ENCODE measurements at places on chromosomes 13 and 19.

DNA sequence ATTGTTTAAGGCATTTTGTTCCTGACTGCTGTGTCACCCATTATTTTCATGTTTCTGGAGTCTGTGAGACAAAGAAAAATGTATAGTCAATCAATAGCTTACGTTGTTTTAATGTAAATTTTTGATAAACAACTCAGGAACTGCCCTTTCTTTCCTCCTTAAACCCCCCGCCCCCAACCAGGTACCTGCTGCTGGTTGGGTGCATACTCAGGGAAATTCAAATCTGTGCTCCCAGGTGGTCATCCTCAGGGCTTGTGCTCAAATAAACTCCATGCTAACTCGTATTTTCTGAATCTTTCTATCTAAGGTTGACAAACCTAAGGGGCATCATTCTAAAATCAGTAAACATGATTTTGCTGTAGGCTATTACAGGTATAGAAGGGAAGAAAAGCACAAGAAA lies 4.1 kb upstream of the CDC16 start:
- DNase-seq: no peak

DNA sequence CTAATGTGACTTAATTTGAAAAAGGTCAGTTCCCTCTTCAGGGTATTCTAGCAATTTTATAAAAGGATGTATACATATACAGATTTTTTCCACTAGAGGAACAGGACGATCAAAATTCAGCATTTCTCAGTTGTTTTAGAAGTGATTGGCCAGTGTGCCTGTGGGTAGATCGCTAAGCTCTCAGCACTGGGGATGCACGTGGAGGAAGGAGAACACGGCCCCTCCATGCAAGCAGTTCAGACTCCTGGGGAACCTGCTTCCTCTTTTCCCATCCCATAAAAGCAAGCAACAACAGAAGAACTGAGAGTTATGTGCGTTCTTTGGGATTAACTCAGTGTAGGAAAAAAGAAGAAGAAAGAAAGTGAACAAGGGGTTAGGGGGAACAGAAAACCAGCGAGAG lies 328.8 kb downstream of the FOXO1 start:
- no peak for DNase-seq

- no peak for DNase-seq
Measured at GRCh38 chr13:79404985-79405384, 1.1 kb downstream of the RBM26 start.

DNA sequence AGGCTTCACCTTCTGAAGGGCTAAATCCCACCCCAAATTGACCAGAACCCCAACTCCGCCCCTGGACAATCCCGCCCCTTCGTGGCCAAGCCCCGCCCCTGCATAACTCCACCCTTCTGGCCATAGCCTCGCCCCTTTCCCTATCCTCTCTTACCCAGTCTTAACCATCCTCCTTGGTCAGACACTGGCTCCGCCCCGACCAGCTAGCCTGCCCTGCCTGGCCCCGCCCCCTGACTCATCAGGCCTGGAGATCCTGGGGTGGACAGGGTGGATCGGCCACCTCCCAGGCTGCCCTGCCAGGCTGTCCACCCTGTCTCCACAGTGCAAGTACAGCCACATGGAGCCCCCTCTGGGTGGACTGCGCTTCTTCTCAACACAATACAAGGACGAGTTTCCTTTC lies 8.0 kb upstream of the ZNF358 start:
- no peak for DNase-seq

- no peak for DNase-seq
Measured at GRCh38 chr13:94053986-94054593, 425.4 kb downstream of the DCT start.

- DNase-seq: no peak
Measured at GRCh38 chr13:36914648-36915047, 5.4 kb downstream of the SMAD9 start.

- DNase-seq: no peak
Measured at GRCh38 chr19:54493967-54494585, 8.6 kb upstream of the LAIR2 start.

- DNase-seq: no peak
Measured at GRCh38 chr13:46210362-46211083, 1.2 kb upstream of the LRRC63 start.

DNA sequence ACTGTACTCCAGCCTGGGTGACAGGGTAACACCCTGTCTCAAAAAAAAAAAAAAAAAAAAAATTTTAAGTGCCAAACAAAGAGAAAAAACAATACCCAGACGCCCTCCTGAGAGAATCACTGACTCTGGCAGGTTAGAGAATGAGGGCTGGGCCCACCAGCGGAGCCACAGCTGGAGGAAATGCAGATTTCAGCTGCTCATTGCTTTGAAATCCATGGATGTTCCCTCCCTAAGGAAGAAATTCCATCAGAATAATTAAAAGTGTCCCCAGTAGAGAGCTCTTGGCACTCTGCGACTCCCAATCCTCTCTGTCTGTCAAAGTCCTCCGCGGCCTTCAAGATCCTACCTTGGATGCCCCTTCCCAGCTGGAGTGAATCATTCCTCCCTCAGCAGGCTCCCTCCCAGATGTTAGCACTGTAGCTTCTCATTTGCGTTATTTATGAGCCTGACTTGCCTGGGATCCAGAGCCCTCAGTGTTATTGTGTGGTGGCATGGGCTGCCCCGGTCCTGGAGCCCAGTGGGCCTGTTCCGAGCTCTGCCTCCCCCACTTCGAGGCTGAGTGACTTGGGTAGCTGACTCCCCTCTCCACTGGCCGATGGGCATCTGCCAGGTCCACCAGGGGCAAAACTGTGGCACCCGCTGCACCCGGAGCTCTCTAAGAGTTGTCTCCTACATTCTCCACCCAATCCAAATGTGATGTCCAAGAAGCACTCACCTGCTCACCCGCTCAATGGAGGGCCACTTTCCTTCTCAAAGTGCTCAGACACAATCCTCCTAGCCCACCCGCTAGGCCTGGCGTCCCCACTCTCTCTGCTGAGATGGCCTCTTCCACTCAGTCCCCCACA lies 47.0 kb downstream of the SERP2 start:
- no peak for DNase-seq

- DNase-seq: no peak
Measured at GRCh38 chr19:4962085-4962619, 6.8 kb upstream of the KDM4B start.

GRCh38 chr13:99665711-99666110 lies 164.4 kb downstream of the TM9SF2 start:
- DNase-seq: no peak

DNA sequence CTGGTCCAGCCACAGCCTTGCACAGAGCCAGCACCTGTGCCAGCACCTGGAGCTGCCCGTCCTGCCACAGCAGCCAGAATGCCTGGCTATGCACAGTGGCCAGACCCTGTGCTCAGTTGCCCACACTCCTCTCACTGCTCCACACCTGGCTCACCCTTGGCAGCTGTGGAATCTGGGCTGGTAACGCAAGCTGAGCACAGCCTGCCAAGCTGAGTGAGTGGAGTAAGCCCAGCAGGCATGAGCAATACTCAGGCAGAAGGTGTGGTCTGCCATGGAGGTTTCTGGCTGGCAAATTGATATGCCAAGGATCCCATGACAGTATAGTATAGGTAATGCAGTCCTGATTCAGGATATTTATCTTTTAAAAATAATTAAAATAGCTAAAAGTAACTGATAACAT lies 122.2 kb downstream of the PCDH9 start:
- DNase-seq: no peak

DNA sequence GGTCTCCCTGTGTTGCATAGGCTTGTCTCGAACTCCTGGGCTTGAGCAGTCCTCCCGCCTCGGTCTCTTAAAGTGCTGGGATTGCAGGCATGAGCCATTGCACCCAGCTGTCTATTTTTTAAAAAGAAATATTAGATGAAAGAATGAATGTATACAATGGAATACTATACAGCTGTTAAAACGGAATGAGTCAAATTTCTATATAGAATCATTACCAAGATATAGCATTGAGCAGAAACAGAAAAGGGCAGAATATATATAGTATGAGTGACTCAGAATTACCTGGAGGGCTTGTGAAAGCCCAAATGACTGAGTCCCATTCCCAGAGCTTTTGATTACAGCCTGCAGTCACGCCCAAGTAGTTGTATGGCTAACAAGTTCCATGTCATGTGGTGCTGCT lies 4.4 kb downstream of the DACT3 start:
- DNase-seq: no peak

DNA sequence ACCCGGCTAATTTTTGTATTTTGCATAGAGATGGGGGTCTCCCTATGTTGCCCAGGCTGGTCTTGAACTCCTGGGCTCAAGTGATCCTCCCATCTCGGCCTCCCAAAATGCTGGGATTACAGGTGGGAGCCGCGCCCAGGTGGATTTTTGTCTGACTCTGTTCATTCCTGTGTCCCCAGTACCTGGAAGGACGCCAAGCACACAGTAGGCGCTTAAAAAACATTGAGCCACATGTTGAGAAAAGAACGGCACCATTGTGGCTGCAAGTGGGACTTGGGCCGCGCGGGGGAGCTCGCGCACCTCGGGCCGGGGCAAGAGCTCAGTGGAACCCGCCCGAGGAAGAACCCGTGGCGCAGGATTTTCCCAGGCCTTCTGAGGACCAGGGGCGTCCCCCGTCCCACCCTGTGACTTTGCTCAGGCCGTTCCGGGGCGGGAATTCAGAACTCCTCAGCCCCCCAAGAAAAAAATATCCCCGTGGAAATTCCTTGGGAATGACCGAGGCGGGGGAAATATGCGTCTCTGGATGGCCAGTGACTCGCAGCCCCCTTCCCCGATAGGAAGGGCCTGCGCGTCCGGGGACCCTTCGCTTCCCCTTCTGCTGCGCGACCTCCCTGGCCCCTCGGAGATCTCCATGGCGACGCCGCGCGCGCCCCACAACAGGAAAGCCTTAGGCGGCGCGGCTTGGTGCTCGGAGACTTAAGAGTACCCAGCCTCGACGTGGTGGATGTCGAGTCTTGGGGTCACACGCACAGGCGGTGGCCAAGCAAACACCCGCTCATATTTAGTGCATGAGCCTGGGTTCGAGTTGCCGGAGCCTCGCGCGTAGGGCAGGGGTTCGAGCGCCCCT lies 1.4 kb upstream of the ICAM1 start:
- DNase-seq: peak; percentile 82
